Peyer's patch (tissue), 4 donors: ENCODE measurements at places on chromosomes 2 and 18.

DNA sequence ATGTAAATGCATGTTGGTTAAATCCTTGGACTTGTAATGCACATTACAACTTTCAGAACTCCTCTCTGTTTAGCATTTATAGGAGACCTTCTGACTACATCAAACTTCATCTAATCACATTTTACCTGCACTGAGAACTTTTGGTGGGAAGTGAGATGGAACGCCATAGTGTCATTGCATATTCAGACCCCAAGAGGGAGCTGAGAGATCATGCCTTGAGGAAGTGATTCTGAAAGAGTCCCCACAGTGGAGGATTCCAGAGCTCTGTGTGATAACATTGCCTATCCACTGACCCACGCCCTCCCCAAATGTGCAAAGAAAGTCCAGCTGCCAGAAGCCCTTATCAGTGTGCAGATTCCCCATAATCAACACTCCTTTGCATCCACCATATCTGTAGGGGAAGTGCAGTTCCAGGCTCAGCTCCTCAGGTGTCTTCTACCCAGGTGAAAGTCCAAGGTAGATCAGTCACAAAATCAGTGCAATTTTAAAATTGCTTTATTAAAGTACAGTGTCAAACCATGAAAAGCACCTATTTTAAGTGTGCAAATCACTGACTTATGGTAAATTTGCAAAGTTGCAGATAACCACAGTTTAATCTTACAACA, 212.4 kb downstream of the RPIA start:
- DNase-seq: no peak

GRCh38 chr2:36849265-36849664, 117.1 kb downstream of the STRN start:
- no peak for DNase-seq

- DNase-seq: no peak
Observed at GRCh38 chr18:48785091-48785614, 165.6 kb downstream of the SMAD7 start.

- DNase-seq: no peak
Observed at GRCh38 chr2:70633508-70633907, 79.9 kb upstream of the TGFA start.

- no peak for DNase-seq
Observed at GRCh38 chr2:151520976-151521375, 111.3 kb downstream of the RIF1 start.

DNA sequence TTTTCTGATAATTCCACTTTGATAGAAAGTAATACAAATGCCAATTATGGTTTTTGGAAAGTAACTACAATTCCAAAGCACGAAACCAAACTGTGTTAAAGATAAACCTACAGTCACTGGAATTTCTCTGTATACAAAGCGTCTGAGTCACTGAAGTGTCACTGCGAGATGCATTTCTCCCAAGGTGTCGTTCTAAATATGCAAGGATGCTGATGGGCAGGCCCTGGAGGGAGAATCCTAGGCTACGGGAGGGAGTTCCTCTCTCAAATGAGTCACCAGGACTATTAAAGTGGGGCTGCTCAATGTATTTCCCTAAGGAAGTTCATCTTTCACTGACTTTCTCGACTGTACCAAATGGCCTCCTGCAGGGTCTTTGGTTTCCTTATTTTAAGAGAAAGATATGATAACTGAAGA, 163.8 kb upstream of the STK17B start:
- DNase-seq: no peak

DNA sequence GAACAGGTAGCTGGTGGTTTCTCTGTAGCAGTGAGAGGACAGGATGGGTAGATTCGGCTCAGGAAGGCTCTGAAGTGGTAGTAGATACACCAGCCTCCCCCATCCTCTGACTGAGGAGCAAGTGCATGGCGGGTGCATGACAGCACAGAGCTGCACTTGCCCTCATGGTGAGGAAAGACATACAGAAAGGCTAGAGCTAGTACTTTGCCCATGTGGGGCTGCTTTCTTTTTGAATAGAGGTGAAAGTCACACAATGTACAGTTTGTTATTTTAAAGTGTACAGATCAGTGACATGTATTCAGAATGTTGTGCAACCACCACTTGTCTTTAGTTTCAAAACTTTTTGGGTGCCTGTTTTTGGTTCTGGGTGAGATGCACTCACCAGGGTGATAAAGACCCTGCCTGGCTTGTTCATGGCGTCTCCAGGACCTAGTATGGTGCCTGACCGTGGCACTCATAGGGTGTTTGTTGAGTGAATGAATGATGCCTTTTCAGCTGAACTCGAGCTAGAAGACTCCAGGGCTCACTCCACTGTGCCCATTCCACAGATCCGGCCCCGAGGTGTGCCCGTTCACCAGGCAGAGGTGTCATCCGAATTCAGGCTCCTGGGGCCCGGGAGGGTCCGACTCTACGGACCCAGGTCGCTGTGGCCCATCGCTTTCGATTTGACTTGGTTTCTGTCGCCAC, 421 bp upstream of the VAMP5 start:
- DNase-seq: no peak

- no peak for DNase-seq
Observed at GRCh38 chr2:101820519-101820918, 123.0 kb downstream of the MAP4K4 start.

DNA sequence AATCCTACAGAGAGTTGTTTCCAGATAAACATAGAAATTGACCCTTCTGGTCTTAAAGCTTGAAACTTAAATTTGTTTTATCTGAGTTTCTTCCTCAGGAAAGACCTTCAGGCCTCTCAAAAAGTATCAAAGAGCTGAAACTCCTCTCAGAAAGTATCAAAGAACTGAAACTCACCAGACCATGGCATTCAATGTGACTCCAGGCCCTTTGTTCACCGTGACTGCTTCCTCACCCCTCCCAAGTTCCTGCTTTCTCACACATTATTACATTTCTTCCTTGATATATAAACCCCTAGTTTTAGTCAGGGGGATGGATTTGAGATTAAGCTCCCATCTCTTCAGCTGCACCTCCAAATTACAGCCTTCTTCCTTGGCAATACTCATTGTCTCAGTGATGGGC, 6.0 kb downstream of the ANKMY1 start:
- no peak for DNase-seq
